Activated naive CD4-positive, alpha-beta T cell treated with anti-CD3 and anti-CD28 coated beads for 36 hours (primary cell): ENCODE measurements at places on chromosomes 5 and 9.

- DNase-seq, result no peak
Measured at GRCh38 chr5:159211729-159212174, 2.4 kb upstream of the RNF145 start.

GRCh38 chr9:8715788-8716187 is 916.2 kb upstream of the DMAC1 start:
- no peak for DNase-seq

- no peak for DNase-seq
Measured at GRCh38 chr9:70947086-70947485, 174.3 kb downstream of the TRPM3 start.

DNA sequence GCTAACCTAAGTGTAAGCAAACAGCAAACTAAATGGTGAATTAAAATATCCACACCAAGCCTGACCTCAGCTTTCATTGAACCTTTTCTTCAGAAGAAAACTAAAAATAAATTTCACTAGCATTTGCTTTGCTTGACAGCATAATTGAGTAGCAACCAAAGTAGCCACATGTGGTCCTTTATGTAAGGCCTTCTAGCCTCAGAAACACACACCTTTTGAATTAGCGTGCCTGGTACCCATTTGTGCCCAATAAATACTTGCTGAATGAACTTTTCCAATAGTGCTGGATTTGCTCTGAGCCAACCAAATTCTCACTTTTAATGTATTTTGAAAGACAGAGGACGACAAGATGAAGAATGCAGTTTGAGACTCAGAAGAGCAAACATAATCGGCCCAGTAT is 2.1 kb upstream of the NIPBL start:
- DNase-seq, result no peak

GRCh38 chr9:27752069-27752468 is 178.8 kb upstream of the C9orf72 start:
- DNase-seq, result no peak

DNA sequence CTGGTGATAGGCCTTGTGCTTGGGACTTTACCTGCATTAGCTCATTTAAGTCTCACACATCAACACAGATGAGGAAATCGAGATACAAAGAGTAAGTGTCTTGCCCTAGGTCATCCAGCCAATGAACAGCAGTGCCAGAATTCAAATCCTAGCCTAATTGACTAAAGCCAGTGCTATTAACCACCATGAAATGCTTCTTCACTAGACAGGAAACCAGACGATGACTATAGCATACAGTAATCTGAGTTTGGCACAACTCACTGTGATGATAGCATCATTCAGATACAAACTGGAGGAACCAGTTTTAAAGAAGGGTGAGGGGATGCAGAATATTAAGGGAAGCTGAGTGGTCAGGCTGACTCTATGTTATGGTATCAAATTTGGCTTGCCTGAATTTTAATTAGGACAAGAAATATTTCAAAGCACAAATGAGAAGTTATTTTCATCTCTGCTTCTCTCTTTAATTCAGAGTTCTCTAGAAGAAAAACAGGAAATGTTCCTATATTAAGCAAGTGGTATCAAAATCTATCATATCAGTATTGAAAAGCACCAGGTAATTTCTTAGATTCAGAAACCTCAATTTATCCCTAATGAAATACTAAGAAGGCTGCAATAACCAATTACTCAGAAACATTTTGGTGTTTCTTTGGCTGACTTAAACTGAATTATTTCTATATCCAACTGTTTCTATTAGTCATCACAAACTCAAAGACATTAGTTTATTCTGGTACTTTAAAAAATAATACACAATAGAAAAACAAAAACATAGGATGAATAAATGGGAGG is 147.0 kb upstream of the RASA1 start:
- DNase-seq, result peak; percentile 44

GRCh38 chr9:71036501-71036900 is 84.9 kb downstream of the TRPM3 start:
- no peak for DNase-seq

DNA sequence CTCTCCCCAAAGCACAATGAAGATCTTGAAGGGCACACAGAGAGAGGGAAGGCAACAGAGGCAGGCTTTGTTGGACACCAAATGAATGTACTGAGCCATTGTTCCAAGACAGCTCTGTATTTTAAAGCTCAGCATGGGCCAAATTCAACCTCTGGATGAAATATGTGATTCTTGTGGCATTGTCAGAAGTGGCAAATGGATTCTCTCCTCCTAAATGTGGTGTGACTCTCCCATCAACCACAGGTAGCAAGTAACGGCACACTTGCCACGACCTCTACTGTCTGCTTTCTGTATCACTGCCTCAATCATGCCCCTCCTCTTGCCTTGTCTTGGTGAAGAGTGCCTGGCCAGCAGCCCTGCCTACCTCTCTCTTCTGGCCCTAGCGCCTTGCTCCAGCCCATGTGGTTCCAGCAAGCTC is 6.1 kb upstream of the MOB3B start:
- DNase-seq, result peak; percentile 9

- DNase-seq, result no peak
Measured at GRCh38 chr5:81755320-81755719, 4.4 kb upstream of the SSBP2 start.

DNA sequence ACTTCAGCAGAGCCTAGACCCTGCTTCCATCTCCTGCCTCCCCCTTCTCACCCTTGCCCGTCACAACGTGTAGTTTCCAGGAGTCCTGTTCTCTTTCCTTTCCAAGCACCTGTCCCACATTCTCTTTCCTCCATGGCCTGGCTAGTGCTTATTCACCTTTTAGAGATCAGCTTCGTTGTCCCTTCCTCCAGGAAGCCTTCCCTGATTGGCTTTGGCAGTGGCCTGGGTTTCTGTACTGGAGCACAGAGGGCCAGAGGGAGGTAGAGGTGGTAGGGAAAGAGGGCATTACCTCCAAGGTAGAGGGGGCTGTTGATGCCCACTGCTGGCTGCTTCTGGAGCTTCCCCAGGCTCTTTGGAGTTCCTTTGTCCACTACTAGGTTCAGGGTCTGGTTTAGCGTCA is 93.7 kb upstream of the PANK3 start:
- no peak for DNase-seq

GRCh38 chr9:2727374-2727773 is 10.1 kb downstream of the KCNV2 start:
- DNase-seq, result no peak

DNA sequence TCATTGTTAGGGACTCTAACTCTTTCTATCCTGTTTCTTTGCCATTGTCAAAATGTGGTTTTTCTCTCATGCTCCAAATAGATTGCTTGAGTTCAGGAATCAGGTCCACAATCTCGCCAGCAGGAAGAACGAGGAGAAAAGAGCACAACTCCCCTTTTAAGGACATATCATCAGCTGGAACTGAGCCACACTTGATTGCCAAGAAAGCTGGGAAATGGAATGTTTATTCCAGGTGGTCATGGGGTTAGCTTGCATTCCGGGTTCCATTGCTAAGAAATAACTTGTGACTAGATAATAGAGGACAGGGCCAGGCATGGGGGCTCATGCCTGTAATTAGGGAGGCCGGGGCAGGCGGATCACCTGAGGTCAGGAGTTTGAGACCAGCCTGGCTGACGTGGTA is 32.4 kb upstream of the C9orf57 start:
- no peak for DNase-seq
